ENCODE measurements at places on chromosomes 6 and 20.
A peak's percentile ranks its signal among the peaks of the same experiment; 100 is the strongest.

- no peak for DNase-seq
These were observed 218.3 kb downstream of the PREX1 start for GRCh38 chr20:48609491-48609978.

DNA sequence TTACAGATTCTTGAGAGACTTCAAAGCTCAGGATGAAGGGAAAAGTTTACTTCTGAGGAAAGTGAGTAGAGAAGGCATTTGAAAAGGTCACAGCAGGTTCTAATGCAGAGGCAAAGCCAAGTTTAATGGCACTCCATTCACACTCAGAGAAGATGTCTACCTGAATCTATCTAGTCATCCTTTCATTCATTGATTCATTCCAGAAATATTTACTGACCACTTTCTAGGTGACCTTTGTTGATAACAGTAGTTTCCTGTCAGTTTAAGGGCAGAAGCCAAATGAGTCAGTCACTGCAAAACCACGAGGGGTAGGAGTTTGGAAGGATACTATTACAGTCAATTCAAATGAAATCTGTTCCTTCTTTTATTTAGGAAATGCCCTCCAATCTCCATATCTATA, 30.8 kb downstream of the FBXO5 start:
- no peak for DNase-seq

DNA sequence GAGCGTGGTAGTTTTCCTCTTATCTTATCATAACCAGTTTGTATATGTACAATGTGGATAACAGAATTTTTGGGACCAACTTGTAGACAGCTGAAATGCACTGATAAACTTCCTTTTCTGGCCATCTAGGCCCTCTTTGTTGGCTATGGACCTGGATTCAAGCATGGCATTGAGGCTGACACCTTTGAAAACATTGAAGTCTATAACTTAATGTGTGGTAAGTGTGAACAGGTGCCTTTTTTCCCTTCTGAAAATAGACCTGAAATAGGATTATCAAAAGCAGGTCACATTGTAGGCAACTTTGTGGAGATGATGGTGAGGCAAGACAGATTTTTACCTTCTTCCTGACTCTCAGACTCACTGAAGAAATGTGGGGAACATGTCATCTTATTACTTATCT, 67.8 kb downstream of the ENPP1 start:
- no peak for DNase-seq

GRCh38 chr6:108846628-108847027, 1.6 kb upstream of the ARMC2 start:
- no peak for DNase-seq

GRCh38 chr6:50829898-50830444, 11.3 kb downstream of the TFAP2B start:
- no peak for DNase-seq

DNA sequence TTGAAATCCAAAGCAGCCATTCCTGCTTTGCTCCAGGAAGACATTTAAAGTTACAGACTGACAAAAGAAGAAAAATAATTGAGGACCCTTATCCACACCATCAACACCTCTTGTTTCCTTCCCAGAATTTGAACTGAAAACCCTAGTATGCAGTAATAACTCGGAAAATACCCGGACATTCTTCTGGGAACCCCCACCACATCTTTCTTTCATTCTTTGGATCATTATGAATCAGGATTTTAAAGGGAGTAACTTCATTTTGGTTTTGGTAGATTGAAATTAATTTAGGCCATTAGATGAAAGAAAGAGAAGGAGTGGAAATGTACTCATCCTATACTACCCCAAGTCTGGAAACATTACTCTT, 213.8 kb upstream of the MARCKS start:
- no peak for DNase-seq

- DNase-seq = no peak
These were observed 930 bp downstream of the THBD start for GRCh38 chr20:23048283-23049200.

DNA sequence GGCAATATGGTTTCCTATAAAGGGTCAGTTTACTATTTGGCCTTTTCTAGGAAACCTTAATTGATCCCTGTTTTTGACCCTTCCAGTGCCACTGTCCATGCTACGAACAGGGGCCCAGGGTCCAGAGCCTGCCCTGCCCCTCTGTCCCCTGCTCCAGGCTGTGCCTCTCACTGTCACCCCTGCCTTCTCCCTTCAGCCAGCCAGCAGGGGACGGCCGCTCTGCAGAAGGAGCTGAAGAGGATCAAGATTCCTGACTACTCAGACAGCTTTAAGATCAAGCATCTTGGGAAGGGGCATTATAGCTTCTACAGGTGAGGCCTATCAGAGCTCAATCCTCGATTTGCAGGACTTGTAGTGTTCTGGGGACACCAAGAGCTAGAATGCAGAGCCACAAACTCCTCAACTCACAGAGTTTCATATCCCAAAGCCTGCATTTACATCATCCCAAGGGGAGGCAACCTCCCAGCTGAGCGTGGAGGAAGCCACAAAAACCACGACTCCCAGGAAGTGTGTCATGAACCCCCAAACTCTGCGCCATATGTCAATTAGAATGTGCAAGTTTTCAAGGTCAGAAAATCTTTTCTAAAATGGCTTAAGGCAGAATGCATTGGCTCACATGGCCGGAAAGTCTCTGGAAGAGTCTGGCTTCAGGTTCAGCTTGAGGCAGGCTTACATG, 3.6 kb downstream of the BPI start:
- no peak for DNase-seq

- DNase-seq = no peak
These were observed 6.0 kb downstream of the SDC4 start for GRCh38 chr20:45341939-45342854.

- no peak for DNase-seq
These were observed 113.1 kb downstream of the TRIM27 start for GRCh38 chr6:28810659-28811053.

DNA sequence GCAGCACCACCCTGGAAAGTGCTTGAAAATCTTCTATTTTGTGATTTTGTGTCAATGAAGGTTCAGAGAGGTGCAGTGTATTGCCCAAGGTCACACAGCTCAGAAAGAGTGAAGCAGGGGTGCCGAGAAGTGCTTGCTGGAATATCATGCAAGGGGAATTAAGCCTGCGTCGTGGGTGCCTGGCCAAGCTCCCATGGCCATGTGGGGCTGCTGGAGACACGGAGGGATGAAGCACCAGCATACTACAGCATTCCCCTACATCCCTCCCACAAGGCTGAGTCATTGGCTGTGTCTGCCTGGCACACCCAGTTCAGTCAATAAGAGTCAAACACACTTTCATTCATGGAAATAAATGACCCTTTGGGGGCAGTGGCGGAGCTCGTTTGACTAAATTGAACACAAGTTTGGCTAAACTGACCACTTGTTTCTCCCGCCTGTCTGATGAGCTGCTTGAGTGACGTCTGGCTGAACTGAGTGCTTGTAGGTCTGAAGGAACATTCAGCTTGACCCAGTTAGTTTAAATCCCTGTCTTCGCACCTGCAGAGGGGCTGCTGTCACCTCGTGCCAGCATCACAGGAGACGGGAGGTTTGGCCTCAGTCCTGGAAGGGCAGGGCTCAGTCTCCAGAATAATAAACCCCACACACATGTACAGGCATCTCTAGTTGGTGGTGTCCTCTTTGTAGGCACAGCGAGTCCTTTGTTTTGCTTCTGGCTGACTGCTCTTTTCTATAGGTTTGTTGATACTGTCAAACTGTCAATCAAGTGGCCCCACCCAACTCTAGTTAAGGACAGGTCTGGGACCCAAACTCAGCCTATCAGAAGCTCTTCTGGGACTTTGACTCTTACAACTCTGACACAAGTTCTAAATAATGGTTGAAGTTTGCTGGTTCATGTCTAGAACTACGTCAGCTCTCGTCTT, 8.4 kb upstream of the TGM2 start:
- DNase-seq = no peak

GRCh38 chr6:111605100-111605751, 452 bp downstream of the TRAF3IP2 start:
- DNase-seq = no peak

GRCh38 chr20:50019466-50020256, 36.9 kb downstream of the SNAI1 start:
- DNase-seq = no peak

GRCh38 chr20:63895202-63895951, 451 bp downstream of the DNAJC5 start:
- no peak for DNase-seq

GRCh38 chr6:1796706-1797529, 187.2 kb downstream of the FOXC1 start:
- no peak for DNase-seq

DNA sequence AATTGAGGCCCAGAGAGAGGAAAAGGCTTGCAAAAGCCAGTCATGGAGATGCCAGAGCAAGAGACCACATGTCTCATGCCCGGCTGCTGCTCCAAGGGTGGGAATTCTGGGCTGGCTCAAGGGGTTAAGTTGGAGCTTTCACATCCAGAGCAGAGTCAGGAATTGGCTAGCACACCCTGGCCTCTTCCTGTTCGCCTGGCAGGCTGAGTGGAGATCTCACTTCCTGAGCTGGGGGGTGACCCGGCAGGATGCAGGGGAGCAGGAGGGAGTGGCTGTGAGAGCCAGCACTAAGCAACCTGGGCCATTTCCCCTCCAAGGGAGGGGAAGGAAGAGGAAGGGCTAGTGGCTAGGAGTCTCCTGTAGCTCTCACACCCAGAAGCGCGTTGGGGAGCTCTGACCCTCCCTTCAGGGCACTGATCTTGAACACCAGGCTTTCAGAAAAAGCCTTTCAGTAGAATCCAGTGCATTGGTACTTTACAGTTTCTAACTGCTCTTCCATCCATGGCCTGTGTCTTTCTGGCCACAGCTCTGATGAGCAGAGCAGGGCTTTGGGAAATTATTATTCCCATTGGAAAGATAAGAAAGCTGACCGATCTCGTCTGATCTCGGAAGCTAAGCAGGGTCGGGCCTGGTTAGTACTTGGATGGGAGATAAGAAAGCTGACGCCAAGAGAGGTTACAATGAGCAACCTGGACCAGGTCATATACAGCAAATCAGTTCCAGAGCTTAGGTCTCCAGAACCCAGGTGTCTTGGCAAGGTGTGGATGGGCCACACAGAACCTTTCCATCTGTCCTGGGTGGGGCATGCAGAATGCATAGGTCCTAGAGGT, 2.2 kb upstream of the CCM2L start:
- DNase-seq = no peak

- DNase-seq = no peak
These were observed 177.4 kb downstream of the TFAP2A start for GRCh38 chr6:10237298-10238038.

GRCh38 chr6:11497107-11497506, 40.4 kb upstream of the TMEM170B start:
- DNase-seq = no peak

DNA sequence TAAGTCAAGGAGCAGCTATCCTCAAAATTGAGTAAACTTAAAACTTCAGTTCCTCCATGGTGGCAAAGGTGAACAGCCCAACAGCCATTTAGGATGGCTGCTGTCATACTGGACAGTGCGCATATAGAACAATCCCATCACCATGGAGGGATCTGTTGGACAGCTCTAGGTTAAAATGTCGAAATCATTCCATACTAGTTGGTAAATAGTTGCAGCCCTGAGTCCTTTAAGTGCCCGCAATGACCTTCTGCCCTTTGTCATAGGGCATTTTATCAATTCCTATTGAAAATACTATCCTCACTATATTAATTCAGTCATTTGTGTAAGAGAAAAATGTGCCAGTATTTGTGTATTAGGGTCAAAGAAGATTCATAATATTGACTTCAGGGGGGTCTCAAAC, 8.9 kb upstream of the ARMH2 start:
- DNase-seq = no peak

DNA sequence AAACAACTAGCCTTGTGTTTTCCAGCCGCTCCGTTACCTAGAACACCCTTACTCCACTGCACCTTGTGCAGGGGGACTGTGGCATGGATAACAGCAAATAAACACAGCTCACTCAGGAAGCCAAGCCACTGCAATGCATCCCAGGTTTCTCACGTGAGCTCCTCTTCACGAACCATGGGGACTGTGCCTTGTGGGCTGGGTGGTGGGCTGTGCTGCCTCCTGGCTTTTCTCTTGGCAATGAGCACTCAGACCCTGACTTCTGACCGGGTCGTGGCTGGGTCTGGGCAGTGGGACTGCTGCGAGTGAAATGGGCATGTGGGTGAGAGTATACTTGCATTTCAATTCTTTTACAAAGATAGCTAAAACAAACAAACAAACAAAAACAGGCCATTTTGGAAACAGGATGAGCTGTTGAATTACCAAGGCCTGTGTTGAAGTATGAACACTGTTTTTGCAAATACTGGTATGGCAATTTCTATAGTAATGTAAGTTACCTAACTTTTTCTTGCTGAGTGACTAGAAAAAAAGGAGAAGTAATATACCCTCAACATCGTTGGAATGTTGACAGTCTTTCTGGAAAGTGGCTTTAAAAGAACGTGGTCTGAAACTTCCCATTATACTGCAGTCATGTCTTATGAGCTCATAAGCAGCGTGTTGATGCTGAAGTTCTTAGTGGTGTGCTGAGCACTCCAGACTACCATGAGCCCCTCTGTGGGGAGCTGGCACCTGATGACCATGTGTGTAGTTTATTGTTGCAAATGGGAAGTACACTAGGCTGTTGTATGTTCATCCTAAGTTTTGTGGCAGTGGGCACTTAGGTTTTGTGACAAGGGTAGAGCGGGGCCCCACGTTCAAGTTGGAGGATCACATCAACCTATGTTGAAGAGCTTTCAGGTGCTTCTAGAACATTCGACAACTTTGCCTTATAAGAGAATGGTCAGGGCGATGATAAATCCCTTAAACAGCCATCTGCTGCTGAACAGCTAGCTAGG, 120.4 kb downstream of the ARMC2 start:
- no peak for DNase-seq

GRCh38 chr6:37872373-37872745, 52.8 kb downstream of the ZFAND3 start:
- DNase-seq = no peak

DNA sequence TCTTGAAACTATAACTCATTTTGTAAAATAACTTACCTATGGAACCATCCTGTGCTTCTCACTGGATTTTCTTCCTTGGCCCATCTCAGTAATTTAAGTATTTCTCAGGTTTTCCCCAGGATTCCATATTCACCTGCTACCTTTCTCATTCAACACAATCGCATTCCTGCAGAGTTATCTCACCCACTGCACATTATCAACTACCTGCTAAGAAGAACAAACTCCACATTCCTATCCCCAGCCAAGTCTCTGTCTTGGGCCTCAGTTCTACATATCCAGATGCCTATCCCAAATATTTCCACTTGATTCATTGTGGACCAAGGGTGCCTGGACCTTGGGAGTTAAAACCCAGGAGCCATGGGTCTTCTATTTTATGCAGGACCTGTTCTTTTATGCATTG, 60.2 kb upstream of the KCNQ5 start:
- DNase-seq = no peak

- peak; percentile 72 for DNase-seq
These were observed 40.1 kb downstream of the OR2B2 start for GRCh38 chr6:27871924-27872638.

DNA sequence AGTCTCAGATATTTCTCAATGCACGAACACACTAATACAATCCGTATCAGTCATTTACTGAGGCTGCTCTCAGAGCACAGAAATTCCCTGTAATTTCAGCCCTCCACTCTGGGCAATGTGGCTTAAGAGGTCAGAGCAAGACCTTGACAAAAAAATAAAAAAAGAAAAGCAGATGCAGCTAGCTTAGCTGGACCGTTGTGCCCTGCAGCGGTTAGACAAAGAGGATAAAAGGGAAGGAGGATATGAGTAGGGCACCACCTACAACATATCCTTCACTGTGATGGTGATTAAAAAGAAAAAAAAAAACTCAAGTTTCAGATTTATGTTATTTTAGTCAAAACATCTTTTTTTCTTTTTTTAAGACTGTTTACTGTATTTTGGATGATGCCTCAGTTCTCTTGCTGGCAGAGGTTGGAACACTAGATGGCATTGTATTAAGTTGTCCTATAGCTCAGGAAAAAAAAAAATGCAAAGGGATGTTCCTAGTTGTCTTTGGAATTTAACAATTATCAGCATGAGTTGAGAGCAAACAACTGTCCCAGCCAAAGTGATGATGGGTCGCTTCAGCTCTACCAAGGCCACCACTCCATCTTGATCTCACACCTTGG, 59.9 kb downstream of the ANKEF1 start:
- DNase-seq = no peak
